ENCODE measurements at places on chromosomes 11 and 22.

GRCh38 chr11:68306636-68307035 lies 5.8 kb upstream of the LRP5 start:
- DNase-seq, result no peak

DNA sequence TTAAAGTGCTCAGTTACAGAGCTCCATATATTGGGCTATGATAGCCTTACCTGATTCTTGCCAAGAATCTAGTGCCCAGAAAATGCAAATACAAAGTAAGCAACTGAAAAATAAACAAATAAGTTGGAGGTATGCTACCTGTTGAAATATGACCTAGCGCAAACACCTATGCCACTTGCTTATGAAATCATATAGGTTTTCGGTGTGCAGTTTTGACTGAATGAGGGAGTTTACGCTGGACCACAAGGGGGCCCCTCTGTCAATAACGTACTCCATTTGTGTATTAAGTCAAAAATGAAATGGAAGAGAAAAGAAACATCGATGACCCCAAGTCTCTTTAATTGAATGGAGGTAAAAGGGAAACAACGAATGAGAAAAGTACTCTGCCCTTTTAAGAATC lies 84.9 kb upstream of the TRIM77 start:
- no peak for DNase-seq

DNA sequence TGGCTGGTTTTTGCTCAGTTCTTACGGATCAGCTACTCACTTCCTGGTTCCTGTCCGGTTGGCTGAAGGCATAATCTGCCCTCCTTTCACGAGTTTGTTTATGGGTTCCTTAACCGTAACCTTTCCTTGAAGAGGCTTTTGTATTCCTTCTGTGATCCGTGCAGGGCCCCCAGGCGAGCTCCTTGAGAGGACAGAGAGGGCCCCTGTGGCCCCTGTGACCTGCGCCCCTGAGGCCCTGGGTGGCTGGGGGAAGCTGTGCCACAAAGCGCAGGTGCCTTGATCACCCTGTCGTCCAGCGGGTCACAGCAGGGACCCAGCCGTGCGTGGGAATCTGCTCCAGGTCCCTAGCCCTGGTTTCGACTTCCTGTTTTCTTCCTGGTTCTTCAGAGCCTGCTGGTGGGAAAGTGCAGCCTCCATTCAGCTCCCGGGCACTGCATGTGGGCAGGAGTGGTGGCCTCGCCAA lies 27.8 kb upstream of the FADD start:
- no peak for DNase-seq

DNA sequence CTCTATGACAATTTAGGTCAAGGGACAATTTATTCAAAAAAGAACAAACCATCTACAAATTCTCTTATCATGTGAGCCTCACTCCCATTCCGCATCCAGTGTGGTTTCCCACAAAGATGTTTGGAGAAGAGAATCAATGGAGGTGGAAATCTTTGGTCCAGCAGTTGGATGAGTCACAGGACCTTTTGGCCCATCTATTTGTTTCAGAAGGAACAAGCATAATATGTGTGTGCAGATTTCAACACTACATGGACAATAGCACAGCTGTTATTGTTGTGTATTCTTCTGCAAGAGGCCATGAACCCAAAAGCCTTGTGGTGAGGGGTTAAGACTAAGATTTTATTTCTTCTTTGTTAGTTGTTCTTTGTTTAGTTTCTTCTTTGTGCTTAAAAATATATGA lies 61.6 kb downstream of the OR10A6 start:
- DNase-seq, result no peak

DNA sequence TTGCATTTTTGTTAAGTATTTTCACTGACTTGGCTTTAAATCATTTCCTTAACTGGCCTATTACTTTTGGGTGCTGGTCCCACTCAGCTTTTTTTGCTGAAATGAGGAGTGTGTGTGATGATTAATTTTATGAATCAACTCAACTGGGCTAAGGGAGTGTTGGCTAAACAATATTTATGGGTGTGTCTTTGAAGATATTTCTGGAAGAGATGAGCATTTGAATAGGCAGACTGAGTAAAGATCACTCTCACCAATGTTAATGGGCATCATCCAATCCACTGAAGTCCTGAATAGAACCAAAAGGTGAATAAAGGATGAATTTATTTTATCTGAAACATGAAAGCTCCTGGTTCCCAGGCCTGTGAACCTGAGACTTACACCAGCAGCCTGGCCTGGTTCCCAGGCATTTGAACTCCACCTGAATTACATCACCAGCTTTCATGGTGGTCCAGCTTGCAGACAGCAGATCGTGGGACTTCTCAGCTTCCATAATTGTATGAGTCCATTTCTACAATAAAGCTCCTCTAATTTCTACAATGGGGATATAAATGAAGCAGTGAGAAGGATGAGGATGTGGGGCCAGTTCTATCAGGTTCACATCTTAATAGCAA lies 241.3 kb upstream of the ZC3H12C start:
- DNase-seq, result no peak

- DNase-seq, result no peak
Measured at GRCh38 chr11:120932305-120932915, 91.5 kb upstream of the TBCEL start.

- no peak for DNase-seq
Measured at GRCh38 chr11:14390669-14391068, 31.7 kb upstream of the RRAS2 start.

- DNase-seq, result no peak
Measured at GRCh38 chr11:19433367-19433766, 192.6 kb upstream of the E2F8 start.

GRCh38 chr22:44304354-44304753 lies 8.4 kb downstream of the SHISAL1 start:
- DNase-seq, result peak; percentile 45

DNA sequence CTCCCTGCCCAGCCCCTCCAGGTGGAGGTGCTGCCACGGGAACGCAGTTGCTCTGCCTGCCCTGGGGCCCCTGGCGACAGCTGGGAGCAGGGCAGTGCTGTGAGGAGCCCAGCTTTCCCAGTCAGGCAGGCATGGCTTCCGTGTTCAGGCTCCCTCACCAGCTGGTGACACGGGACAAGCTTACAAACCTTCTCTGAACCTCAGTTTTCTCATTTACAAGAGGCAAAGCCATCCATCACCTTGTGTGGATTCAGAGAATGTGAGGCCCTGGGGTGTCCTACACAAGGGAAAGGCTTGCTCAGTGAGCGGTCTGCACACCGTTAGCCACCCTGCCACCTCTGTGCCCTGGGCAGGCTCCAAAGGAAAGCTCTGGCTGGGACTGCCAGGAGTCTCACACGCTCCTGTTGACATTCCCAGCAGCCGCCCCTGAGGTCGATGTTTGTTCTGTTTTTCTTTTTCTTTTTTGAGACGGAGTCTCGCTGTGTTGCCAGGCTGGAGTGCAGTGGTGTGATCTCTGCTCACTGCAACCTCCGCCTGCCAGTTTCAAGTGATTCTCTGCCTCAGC lies 23.5 kb downstream of the SUN2 start:
- DNase-seq, result no peak

DNA sequence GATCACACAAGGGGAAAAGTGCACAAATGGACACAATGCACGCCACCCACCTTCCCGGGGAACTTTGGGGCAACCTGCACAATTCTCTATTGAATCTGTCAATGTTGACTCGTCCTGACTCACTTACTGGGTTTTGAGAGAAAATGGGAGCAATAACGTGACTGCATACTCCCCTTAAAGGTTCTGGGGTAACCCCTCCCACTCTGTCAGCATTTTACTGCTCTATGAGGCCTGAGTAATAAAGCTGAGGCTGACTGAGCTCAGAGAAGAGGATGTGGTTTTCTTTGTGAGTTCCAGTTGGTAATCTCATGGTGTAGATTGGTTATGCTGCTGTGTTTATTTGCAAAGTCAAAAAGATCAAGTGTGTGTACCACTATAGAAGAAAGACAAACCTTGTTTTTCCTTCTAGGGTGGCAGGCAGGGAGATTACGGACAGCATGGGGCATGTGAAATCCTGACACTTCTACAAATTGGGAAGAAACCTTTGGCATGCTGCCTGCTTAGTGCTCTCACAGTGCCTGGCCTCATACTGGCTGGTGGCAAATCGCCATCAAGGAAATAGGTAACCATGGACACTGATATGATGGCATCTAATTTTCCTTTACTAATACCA lies 16.1 kb upstream of the APOA1 start:
- peak; percentile 88 for DNase-seq

GRCh38 chr11:45772449-45772774 lies 32.5 kb upstream of the SLC35C1 start:
- DNase-seq, result no peak

DNA sequence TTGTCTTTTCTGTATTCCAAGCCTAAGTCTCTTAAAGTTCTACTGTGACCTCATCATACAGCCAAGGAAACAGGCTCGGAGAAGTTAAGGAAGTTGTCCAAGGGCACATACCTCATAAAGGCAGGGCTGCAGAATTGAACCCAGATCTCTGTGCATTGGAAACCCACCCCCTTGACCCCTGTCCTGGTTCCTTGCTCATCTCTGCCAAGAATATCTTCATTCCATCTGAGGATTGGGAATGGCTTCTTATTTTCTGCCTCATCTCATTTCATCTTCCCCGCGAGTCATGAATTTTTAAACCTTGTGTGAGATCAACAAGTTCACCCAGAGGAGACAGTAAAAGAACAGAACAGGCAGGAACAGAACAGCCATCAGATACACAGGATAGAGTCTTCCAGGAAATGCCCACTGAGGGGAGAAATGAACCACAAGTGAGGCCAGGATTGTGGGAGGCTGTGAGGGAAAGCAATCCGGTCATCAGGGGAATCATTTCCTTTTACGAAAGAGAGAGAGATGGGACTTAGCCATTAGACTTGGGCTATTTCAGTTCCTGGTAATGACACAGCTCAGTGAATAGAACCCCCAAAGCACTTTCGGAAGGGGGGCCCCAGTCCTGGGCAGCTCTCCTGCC lies 34.4 kb upstream of the LRRC10B start:
- DNase-seq, result no peak

- DNase-seq, result no peak
Measured at GRCh38 chr11:128868841-128869671, 2.0 kb upstream of the KCNJ1 start.

- DNase-seq, result no peak
Measured at GRCh38 chr11:2576111-2576510, 123.7 kb downstream of the KCNQ1OT1 start.

- DNase-seq, result no peak
Measured at GRCh38 chr11:125005491-125005890, 51.5 kb downstream of the CCDC15 start.

- no peak for DNase-seq
Measured at GRCh38 chr22:27133681-27134314, 476.4 kb downstream of the MIAT start.

GRCh38 chr11:82906236-82906635 lies 4.7 kb downstream of the DDIAS start:
- peak; percentile 22 for DNase-seq

GRCh38 chr22:22061085-22062077 lies 78.8 kb upstream of the TOP3B start:
- peak; percentile 81 for DNase-seq

DNA sequence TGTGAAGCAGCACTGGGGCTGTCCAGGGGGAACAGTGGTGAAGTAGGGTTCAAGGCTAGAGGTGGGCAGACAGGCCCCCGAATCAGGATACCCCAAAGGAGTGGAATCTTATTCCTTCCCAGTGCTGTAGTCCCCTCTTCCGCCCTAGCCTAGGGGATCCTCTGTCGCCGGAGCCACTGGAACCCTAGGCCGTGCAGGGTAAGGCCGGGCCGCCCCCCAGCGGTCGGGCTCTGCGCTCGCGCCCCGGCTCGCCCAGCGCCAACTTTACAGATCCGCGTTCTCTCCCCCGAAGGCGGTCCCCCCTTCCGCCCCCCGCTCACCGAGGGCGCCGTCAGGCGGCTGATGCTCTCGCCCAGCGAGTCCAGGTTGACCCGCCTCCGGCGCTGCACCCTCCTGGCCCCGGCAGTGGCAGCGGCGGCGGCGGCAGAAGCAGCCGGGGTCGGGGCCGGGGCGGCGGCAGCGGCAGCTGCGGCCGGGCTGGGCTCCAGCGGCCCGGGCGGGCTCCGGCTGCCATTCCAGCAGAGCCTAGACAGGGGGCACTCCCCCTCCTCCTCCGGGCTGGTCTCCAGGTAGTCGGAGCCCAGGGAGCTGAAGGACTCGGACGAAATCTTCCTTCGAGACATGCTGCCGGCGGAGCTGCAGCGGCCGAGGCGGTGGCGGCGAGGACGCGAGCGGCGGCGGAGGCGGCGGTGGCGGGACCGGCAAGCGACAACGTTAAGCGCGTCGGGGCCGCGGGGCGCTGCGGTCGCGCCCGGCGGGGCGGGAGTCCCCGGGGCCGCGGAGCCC lies 650 bp downstream of the GUCY1A2 start:
- peak; percentile 72 for DNase-seq

DNA sequence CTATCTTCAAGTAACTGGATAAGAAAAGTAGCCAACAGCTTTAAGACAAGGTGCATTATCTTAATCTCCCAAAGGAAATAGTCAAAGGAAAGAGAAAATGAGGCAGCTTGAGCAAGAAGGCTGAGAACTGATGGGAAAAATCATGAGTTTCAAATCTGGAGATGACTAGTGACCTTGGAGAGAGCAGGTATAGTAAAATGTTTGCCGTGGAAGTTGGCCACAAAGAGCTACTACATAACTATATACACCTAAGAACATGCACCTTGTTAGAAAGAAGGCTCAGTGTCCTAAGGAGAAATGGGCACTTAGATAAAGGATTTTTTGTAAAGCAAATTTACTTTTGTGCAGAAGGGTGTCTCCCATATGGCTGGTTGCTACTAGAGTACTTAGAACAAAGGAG lies 80.8 kb upstream of the FSHB start:
- no peak for DNase-seq

GRCh38 chr22:20090730-20091240 lies 10.7 kb downstream of the DGCR8 start:
- no peak for DNase-seq

DNA sequence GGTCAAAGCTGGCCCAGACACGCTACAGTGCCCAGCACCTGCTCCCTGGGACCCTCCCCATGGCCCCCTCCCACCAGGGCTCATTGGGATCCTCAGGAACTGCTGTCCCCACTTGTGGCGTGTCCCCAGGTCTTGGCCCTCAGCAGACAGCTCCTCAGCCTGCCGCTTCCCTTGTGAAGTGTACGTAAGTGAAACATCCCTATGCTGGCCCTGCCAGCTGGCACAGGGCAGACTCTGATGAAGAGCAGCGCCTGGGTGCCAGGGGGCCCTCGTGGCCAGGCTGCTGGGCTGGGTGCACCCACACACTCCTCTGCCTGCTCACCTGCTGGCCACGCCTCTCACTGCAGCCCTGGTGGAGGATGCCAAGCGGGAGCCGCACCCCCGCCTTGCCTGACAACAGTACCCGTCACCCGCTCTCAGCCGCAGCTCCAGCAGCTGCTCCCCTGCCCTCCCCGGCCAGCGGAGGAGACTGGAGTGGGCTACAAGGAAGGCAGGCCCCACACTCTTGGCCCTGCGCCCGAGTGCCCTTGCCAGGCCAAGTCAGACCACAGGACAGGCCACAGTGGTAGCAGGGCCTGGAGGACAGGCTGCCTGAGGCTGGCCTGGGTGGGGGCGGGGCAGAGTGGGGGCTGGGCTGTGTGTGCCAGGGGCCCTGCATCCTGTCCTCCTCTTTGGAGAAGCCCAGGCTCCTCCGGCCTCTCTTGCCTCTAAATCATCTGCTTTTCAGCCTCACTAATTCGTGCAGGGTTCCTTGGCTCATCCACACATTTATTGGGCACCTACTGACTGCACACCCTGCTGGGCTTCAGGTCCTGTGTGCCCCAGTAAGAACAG lies 39.5 kb downstream of the IGF2 start:
- no peak for DNase-seq

- no peak for DNase-seq
Measured at GRCh38 chr11:70637186-70637800, 239.0 kb downstream of the CTTN start.

GRCh38 chr11:132263875-132264274 lies 893.5 kb downstream of the NTM start:
- no peak for DNase-seq

- no peak for DNase-seq
Measured at GRCh38 chr11:114176321-114176720, 116.8 kb downstream of the ZBTB16 start.

GRCh38 chr22:42418811-42419242 lies 13.4 kb downstream of the NFAM1 start:
- DNase-seq, result no peak

All from fibroblast of skin of abdomen (primary cell).